Karpas-422 (cell line): ENCODE measurements at places on chromosomes 1 and 21. TPM values are rescaled to one million over a fixed set of nuclear protein-coding genes. Genes with fewer than 3 reads are reported as not detected.

Gene ESRRG
- 0.15 TPM in 1 of 2 replicates, not detected in the other for total RNA-seq

Gene NGF
- total RNA-seq = not detected in 2 replicates

Gene AGT
- not detected in 2 replicates for total RNA-seq

Gene ANGPTL1
- 0.25 TPM in 1 of 2 replicates, not detected in the other for total RNA-seq

GRCh38 chr1:47940326-47940725 is 56.9 kb downstream of the TRABD2B start:
- no peak for DNase-seq

Gene OR2T29
- total RNA-seq = not detected in 2 replicates

DNA sequence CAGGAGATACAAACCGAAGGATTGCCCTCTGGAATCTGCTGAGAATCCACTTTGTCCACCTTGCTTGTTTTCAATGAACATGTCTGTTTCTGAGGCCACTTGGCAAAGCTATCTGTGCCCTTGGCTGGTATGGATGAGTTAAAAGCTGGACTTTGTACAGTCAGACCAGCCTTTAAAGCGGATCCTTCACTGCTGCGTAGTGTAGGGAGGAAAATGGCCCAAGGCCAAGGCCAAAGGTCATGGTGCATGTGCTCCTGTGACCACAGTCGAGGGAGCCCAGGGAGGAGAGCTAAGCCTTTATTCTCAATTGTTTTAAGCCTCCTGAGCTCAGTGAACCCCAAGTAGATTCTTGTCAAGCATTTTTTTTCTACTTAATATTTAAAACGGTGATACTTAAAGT is 37.0 kb downstream of the KCNJ15 start:
- DNase-seq = no peak

Gene DIO1
- total RNA-seq = not detected in 2 replicates

GRCh38 chr1:35585281-35585680 is 12.2 kb downstream of the TFAP2E start:
- DNase-seq = no peak

DNA sequence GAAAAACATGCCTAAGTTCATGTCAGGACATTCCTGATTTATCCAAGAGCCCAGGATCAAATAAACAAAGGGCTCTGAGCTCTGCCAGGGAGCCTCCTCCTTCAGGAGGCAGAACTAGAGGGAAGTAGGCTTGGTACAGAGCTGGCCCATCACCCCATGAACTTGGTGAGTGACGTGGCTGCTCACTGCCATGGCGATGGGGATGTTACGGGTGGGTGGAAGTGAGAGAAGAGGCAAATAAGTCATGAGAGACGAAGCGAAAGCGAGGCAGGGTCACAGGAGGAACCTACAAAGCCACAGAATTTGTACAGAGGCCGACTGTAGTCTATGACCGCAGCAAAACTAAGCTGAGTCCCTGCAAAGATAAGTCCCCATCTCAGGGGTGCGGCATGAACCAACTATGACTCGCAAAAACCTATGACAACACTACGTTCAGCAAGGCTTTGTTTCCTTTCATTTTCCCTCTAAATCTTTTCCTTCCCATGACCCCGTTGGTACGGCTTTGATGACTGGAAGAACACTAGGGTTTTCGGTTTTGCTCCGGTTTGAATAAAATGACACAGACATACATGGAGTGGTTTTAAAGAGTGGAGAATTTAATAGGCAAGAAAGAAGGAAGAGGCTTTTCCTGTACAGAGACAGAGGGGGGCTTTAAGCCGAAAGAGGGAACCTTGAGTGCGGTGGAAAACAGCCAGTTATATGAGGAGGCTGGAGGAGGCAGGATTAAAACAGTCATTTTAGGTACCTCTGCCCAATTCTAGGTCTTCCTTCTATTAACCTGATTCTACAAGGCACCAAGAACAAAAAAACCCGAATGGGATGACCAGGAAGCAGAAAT is 74.1 kb downstream of the CD46 start:
- DNase-seq = peak; percentile 98

DNA sequence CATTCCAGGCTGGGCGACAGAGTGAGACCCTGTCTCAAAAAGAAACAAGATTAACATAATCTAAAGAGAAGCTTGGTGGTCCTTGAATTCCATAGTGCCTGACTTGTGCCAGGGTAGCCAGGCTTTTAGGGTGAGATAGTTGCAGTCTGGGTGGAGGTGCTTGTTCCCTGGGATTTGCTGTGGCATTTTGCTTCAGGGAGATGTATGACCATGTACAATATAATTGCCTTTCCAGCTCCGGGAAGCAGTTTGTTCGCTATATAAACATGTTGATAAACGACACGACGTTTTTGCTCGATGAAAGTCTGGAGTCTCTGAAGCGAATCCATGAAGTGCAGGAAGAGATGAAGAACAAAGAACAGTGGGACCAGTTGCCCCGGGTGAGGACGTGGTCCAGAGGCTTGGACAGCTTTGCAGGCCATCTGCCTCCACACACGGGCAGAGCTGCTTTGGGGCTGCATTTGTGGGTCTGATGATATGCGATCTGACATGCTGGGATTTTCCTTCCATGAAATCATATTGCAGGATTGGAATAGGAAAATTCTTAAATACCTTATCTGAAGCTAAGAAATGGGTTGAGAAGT is 49.4 kb upstream of the KIF1B start:
- DNase-seq = peak; percentile 19

GRCh38 chr21:26806801-26807295 is 38.4 kb downstream of the ADAMTS1 start:
- DNase-seq = no peak

GRCh38 chr1:28160782-28161266 is 15.7 kb downstream of the PTAFR start:
- no peak for DNase-seq

DNA sequence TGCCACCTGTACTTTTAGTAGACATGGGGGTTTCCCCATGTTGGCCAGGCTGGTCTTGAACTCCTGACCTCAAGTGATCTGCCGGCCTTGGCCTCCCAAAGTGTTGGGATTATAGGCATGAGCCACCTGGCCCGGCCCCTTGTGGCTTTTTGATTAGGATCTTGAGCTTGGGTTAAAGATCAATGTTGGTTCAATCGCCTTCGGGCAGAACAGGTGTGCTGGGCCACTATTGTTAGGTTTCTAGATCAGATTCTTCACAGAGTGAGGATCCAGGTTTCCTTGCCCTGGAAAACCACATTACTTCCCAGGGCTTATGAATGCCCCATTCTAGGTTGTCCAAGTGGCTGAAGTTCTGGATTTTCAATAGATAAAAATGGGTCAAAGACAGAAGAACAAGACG is 6.1 kb downstream of the ETV3 start:
- no peak for DNase-seq

- no peak for DNase-seq
Observed at GRCh38 chr1:172136925-172137324, 283.6 kb upstream of the C1orf105 start.

Gene ZNF669
- total RNA-seq = 8.4 and 22.3 TPM in 2 replicates

Gene GUCA2B
- total RNA-seq = not detected in 2 replicates

DNA sequence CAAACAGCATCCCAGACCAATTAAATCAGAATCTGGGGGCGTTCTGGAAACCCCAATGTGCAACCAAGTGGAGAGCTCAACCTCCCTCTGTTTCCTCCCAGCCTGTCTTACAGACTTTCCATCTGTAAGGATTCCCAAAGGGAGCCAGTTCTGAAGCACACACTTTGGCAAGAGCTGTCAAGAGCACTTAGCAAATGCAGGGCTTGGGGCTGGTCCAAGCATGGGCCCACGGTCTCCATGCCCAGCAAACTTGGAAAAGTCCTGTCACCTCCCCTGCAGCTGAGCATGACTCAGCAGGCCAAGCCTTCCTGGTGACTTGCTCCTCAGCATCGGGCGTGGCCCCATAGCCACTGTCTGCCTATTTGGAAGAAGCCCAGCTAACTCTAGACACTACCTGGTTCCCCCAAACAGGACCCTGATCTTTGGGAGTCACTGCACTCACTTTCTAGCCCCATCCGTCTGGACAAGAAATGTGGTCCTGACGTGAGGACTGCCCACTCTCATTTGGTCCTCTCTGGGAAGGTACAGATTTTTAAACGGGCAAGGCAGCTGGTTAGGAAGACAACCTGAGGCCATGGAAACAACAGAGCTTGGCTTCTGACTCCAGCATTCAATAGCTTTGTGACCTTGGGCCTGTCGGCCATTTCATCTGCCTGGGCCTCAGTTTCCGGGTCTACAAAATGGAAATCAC is 16.9 kb downstream of the SLC2A1 start:
- DNase-seq = no peak
